Colonic mucosa (tissue), 4 donors: ENCODE measurements at places on chromosomes 2 and 18.

DNA sequence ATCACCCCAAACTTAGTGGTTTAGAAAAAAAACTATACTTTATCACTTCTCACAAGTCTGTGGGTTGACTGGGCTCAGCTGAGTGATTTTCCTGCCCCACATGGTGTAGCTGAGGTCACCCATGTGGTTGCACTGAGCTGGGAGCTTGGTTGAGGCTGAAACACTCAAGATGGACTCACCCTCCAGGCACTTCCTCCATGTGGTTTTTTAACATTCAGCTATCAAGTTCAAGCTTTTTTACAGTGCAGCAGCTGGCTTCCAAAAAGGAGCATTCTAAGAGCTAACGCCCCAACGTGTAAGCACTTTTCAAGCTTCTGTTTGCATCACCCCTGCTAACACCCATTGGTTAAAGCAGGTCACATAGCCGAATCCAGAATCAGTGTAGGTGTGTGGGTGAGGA lies 105.9 kb upstream of the CREB1 start:
- no peak for DNase-seq

DNA sequence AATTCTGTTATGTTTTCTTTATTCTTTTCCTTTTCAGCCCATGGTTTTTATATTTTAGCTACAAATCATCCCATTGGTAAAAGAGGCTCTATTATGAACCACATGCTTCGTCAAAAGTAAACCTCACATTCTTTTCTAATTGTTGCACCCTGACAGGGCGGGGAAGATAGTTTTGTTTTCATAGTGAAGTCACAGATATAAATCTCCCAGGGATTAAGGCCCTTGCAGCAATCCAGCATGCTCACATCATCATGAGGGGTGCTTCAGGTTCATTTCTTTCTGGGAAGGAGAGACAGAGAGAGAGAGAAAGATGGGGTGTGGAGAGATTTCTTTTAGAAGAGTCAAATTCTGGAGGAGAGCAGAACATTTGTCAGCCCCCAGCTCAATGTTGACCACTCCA lies 124.5 kb upstream of the CDC42EP3 start:
- DNase-seq: no peak

- no peak for DNase-seq
Measured at GRCh38 chr2:42199626-42200025, 30.5 kb downstream of the EML4 start.

GRCh38 chr18:27604583-27604982 lies 419.5 kb upstream of the CHST9 start:
- no peak for DNase-seq

- no peak for DNase-seq
Measured at GRCh38 chr18:77400561-77400960, 150.9 kb downstream of the GALR1 start.

DNA sequence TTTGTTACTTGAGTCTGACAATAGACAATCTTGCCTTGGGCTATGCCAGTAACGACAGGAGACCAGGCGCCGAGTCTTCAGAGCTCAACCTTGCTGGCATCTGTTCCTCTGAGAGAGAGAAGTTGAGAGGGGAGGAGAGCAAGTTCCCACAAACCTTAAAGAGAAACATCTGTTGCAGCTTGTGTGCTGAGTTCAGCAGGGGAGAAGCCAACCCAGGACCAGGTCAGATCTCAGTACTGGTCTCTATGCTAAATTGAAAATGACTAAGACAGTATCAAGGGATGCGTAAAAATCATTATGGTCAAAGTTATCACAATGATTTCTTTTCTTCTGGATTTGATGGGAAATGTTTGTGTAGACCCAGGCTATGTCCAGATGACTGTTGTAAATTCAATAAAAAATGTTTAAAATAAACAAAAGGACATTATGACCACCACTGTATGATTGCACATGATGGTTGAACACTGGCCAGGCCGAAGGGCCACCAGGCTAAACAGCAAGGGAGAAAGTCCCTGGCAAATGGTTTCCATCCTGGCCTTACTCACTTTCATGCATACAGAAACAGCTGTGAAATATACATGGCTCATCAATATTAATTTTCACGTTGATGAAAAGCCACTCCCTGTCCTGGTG lies 100.3 kb upstream of the PMAIP1 start:
- DNase-seq: no peak

- no peak for DNase-seq
Measured at GRCh38 chr2:43097644-43098408, 128.6 kb downstream of the ZFP36L2 start.

DNA sequence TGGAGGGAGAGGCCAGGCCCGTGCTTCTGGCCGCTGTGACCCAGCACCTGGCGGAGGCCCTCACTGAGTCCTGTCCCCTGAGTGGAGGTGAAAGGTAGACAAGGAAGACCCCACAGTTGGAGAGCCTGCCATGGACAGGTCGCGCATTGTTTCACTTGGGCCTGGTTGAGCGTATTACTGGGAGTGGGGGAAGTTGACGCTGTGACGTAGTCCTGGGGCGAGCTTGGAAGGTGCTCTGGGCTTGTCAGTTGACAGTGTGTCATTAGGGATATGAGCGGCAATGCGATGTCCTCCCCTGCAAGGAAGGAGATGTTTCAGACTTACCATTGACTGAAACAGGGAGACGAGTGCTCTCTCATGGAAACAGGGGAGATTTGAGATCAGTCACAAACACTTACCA lies 127.1 kb downstream of the SH3RF3 start:
- no peak for DNase-seq

GRCh38 chr2:101692766-101693165 lies 4.7 kb upstream of the MAP4K4 start:
- DNase-seq: no peak

GRCh38 chr2:180319586-180320405 lies 312.7 kb upstream of the CWC22 start:
- DNase-seq: no peak

GRCh38 chr2:69181806-69182427 lies 168.9 kb downstream of the ANTXR1 start:
- no peak for DNase-seq

DNA sequence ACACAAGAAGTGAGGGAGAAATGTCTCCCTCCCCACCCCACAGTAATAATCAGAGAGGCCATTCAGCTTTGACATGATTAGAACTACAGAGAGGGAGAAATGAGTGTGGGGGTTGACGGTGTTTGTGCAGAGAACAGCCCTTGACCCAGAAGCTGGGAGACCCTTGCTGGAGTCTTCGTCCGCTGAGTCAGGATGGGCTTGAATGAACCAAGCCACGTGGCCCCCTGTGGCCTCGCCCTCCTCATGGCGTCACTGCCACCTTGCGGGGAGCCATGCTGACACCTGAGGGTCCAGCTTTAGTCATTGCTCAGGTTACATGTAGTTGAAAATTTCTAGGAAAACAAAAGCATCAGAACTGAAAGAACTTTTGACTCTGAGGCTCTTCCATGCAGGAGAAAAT lies 101.2 kb downstream of the DGKD start:
- no peak for DNase-seq

DNA sequence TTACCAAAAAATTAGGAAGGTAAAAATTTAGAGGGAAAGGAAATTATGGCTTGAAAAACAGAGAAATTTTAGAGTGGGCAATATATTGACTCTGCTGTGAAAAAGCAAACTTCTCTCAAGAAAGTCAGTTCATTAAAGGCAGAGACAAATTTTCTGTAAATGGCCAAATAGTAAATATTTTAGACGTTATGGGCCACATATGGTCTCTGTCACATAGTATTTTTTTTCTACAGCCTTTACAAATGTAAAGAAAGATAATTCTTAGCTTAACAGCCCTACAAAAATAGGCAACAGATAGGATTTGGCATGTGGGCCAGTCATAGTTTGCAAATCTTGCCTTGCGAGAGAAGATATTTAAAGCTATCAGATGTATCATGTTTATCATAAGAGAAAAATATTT lies 1750.4 kb downstream of the SUCLG1 start:
- DNase-seq: no peak

GRCh38 chr18:31207391-31207790 lies 44.7 kb upstream of the DSC1 start:
- DNase-seq: no peak

- no peak for DNase-seq
Measured at GRCh38 chr2:54572636-54573536, 116.8 kb downstream of the SPTBN1 start.

- no peak for DNase-seq
Measured at GRCh38 chr2:46276642-46277041, 20.6 kb upstream of the EPAS1 start.

DNA sequence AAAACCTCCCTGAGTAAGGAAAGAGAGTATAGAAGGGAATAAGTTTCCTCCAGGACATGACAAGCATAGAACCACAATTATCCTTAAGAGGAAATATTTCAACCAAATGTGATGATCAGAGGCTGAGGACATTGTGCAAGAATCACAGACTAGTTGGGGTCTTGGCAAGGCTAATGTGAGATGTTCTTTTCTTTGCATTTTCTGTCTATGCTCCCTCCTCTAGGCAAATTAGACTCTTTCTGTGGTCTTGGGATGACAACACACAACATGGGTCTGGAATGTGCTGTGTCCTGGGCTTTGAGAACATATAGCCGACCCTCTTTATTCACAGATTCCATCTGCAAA lies 32.0 kb upstream of the IL1RL1 start:
- no peak for DNase-seq

- DNase-seq: no peak
Measured at GRCh38 chr2:219418155-219419011, at the start of gene DES. Gene DES (plus strand): TSS chr2:219418377. CDS start chr2:219418463, 86 bp downstream.

GRCh38 chr2:48259811-48260210 lies 270.1 kb upstream of the STON1 start:
- DNase-seq: no peak

GRCh38 chr2:234273887-234274584 lies 222.8 kb downstream of the ARL4C start:
- DNase-seq: no peak

DNA sequence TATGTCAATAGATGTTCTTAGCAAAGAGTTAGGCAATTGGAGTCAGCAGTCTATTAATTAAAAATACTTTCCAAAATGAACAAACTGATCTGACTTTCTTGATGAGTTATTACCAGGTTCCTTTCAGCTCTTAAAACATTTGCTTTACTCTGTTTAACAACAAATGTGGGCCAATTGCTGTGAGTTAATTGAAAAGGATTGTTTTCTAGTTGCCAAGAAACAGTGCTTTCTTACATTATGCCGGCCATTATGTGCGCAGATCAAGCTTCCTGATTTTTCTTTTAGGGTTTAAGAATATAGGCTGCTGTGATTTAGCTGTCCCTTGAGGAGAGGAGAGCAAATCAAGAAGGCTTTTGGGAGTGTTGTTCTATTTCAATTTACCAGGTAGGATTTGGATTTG lies 50.5 kb upstream of the ITPRID2 start:
- DNase-seq: no peak

GRCh38 chr18:48544116-48544515 lies 5.3 kb downstream of the CTIF start:
- DNase-seq: no peak

- DNase-seq: no peak
Measured at GRCh38 chr2:150341982-150342680, 145.3 kb downstream of the RND3 start.

DNA sequence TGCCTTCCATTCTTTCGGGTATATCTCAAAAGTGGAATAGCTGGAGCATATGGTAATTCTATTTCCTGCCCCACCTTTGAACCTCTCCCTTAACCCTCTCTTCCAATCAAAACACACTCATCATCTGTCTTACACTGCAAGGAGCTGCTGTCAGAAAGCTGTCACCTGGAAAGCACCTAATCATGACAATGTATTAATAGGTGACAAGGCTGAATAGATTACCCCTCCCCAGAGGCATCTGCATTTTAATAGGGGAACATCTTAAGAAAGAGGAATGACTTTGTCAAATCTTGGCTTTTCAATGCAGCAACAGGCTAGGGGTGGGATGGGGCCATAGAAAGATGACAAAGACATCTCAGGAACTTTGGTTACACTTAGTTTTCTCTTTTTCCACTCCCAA lies 41.3 kb downstream of the CHMP3 start:
- no peak for DNase-seq

DNA sequence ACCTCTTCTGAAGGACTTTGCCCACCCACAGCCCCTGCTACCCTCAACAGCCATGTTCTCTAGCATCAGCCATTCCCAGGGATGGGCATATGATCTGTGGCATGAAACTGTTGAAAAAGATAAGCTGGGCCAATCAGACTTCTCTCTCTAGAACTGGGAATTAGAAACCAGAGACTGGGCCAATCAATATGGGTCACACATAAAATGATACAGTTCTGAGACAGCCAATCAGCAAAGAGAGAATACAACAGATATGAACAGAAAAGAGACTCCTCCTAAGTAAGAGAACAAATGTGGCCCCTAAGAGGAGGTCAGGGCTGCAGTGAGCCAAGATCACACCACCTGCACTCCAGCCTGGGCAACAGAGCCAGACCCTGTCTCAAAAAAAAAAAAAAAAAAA lies 2.1 kb downstream of the KIDINS220 start:
- DNase-seq: no peak

DNA sequence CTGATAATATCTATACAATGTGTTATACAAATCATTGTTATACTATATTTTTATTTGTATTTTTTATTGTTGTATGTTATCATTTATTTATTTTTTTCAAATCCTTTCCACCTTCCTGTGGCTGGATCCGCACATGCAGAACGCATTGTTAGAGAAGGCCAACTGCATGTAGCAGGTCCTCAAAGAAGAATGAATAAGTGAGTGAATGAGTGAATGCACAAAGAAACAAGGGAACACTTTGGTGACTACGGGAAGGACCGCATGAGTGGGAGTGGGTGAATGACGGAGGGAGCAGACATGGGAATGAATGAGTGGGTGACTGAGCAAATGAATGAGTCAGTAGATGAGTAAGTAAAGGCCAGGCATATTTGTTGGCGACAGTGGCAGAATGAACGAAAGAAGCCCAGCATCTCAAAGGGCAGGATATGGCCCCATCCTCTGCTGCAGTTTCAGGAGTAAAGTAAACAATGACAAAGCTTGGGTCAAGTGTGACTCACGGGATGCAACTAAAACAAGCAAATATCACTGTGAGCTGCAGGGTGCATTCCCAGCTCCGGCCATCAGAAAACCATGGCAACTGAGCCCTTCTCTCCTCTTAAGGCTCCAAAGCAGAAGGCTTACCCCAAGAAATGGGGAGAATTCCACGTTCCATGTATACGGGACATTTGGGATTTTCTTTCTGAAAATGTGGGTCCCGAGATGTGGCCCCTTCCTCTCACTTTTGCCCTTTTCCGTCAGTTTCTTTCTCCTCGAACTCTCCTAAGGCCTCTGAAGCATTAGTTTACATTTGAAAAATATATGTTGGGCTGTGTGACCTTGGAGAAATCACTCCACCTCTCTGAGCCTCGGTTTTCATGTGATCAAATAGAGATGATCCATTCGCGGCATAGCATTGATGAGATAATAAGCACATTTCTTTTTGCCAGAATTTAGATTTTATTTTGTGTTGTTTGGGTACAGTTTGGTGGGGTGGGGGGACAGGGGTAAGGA lies 24.5 kb downstream of the KCNF1 start:
- DNase-seq: no peak

DNA sequence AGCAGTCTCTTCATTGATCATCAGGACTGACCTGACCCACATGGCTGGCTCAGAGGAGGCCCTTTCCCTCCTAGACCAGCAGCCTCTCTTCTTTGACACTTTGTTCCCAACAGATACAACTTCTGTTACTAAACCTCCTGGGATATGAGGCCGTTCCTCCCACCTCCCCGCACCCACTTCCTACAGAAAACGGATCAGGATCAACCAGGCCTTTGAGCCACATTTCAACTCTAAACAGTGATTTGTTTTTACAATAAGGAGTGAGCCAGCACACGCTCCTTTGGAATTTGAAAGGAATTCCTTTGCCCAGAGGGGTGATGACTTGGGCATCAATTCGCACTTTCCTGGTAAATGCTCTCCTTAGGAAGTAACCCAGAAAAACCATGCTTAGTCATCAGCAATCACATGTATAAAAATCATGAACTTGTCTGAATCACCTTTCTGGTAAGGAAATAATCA lies 180.4 kb downstream of the FAM124B start:
- DNase-seq: no peak
